ENCODE measurements at places on chromosomes 3 and 15. TPM values are rescaled to one million over a fixed set of nuclear protein-coding genes. Genes with fewer than 3 reads are reported as not detected.

The SLC22A13 gene
- total RNA-seq, result 0.27 TPM

The CCDC39 gene
- total RNA-seq, result not detected

The SKIC8 gene
- 47.0 TPM for total RNA-seq

The TGM4 gene
- not detected for total RNA-seq

The FEZF2 gene
- total RNA-seq, result not detected

The SOX14 gene
- total RNA-seq, result not detected

The RFT1 gene
- total RNA-seq, result 30.4 TPM

The POLQ gene
- 12.5 TPM for total RNA-seq

The PAQR5 gene
- total RNA-seq, result 71.1 TPM

The A4GNT gene
- not detected for total RNA-seq

The FHIT gene
- 7.7 TPM for total RNA-seq

The KLF15 gene
- 0.66 TPM for total RNA-seq

The AGTR1 gene
- 0.47 TPM for total RNA-seq

The ALG1L2 gene
- 1.6 TPM for total RNA-seq

The SYNPR gene
- 0.17 TPM for total RNA-seq

The CYP8B1 gene
- 0.20 TPM for total RNA-seq

The TTC23 gene
- total RNA-seq, result 14.1 TPM

The CEP19 gene
- total RNA-seq, result 0.89 TPM

The GCNT3 gene
- total RNA-seq, result 365 TPM

The DNASE1L3 gene
- total RNA-seq, result 2.2 TPM

The SLC22A14 gene
- 0.44 TPM for total RNA-seq

The STXBP5L gene
- total RNA-seq, result 0.74 TPM

The CAPN3 gene
- 6.8 TPM for total RNA-seq

The CDHR4 gene
- not detected for total RNA-seq

The IQCF2 gene
- not detected for total RNA-seq

The CCDC174 gene
- total RNA-seq, result 17.9 TPM

The PYDC2 gene
- not detected for total RNA-seq

The HGD gene
- 48.5 TPM for total RNA-seq

The AADACL2 gene
- not detected for total RNA-seq

The PIK3R4 gene
- total RNA-seq, result 21.7 TPM

The RPUSD2 gene
- total RNA-seq, result 17.0 TPM

The SLC51A gene
- total RNA-seq, result 2.1 TPM

The IL17RB gene
- 18.6 TPM for total RNA-seq

The PIGZ gene
- 63.7 TPM for total RNA-seq

The SPATA12 gene
- total RNA-seq, result not detected

The CKMT1B gene
- total RNA-seq, result 216 TPM

The CRTC3 gene
- total RNA-seq, result 16.1 TPM

The PCLAF gene
- 40.4 TPM for total RNA-seq

The KNG1 gene
- 1.2 TPM for total RNA-seq

The RYR3 gene
- 1.1 TPM for total RNA-seq

The BRPF1 gene
- total RNA-seq, result 13.6 TPM

The TUSC7 gene
- total RNA-seq, result not detected

The CDC25A gene
- total RNA-seq, result 5.3 TPM

The GHSR gene
- total RNA-seq, result not detected

The DNAH12 gene
- total RNA-seq, result 0.02 TPM

The MNS1 gene
- 2.8 TPM for total RNA-seq

The TMEM202 gene
- not detected for total RNA-seq

The MOBP gene
- total RNA-seq, result 0.72 TPM

The SEMA3G gene
- 2.6 TPM for total RNA-seq

The FAM107A gene
- 2.2 TPM for total RNA-seq

The UBAP1L gene
- total RNA-seq, result 1.2 TPM

The FBXO40 gene
- not detected for total RNA-seq

Measured in colonic mucosa (tissue), 4 donors.